T-cell (primary cell): ENCODE measurements at places on chromosomes 11 and 22.

- no peak for DNase-seq
Observed at GRCh38 chr11:70734911-70735310, 336.6 kb downstream of the CTTN start.

DNA sequence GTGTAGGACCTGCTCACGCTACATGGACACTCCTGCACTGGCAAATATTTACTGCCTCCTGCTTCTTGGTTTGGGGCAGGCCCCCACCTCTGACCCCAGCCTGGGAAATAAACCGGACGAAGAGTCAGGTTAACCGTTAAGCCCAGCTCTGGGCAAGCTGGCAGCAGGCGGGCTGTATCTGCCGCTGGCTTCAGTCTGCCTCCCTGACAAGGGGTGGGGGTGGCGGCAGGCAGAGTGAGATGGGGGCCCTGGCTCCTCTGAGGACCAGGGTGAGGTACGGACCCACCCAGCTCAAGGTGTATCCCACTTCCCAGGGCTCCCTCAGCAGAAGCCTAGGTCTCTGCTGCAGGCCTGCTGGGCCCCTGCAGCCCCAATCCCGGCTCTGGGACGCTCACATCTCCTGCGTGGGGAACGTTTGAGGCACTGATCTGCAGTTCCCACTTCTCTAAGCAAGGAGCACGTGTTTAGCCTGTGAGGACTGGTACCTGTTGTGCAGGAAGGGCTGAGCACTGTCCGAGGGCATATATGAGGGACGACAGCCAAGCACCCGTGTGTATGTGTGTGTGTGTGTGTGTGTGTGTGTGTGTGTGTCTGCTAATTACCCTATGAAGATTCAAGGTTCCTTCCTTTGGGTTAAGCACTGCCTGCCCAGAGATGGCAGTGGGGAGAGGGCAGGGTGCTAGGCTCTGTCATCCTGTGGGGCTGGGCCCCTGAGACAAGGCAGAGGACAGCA is 1.1 kb upstream of the LRRC75B start:
- no peak for DNase-seq

- DNase-seq: no peak
Observed at GRCh38 chr11:704781-705645, 1.0 kb upstream of the EPS8L2 start.

DNA sequence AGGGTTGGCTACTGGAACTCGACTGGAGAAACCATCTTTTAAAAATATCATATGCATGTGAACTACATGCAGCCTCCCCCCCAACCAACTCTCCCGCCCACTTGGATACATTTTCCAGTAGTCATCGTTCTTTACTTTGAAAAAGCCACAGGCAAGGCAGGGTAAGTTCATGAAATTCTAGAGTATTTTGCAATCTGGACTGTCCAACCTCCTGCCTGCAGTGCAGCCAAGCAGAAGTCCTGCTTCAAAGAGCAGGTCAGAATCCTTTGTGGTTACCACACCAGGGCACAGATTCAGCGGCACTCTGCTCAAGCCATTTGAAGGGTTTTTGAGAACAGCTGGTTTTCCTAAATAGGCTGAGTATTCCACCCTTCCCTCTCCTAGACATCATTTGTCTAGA is 12.1 kb downstream of the ELF5 start:
- DNase-seq: no peak

DNA sequence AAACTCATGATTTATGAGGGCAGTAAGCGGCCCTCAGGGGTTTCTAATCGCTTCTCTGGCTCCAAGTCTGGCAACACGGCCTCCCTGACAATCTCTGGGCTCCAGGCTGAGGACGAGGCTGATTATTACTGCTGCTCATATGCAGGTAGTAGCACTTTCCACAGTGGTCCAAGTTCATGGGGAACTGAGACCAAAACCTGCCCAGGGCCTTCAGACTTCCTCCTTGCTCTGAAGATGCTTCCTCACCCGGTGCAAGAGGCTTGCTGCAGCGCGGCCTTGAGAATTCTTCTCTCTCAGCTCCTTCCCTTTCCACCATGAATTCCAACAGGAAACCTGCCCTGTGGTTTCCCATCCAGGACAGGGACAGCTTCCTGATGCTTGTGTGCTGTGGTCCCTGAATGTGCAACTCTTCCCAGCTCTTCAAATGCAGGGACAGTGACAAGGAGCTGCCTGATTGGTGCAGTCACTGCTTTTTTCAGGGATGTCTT is 53.9 kb downstream of the GGTLC2 start:
- DNase-seq: no peak

- no peak for DNase-seq
Observed at GRCh38 chr11:36394926-36395325, 98.8 kb downstream of the PRR5L start.

DNA sequence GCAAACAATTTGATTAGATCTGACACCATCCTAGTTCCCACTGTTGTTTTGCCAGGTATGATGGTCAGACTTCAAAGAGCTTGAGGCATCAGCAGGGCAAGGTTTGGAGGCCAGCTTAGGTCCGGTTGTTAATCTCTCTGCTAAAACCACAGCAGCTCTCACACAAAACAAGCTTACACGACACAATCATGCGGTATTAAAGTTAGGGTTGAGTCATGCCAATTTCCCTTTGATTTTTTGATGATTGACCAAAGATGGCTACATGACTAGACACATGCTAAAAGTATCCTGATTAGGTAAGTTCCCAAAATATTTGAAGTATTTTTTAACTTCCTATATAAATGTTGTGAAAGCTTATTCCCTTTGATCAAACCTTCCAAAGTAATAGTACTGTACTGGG is 145.9 kb downstream of the ELP4 start:
- no peak for DNase-seq

DNA sequence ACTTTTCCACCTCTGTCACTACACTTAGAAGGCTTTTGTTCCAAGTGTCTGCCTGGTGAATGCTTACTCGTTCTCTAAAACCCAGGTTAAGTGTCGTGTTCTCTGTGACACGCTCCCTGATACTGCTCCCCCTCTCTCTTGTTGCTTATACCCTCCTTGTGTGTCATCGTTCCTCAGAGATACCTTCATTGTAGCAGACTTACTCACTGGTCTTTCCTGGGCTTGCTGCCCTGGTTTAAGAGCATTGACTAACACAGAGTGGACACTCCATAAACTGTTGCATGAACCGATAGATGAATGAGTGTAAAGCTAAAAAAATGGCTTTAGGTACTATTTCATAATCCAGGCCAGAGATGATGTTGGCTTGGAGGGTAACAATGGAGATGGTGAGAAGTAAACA is 171.3 kb downstream of the GRIK4 start:
- no peak for DNase-seq
